GM12878 (cell line): ENCODE measurements at places on chromosomes 5 and 9.

DNA sequence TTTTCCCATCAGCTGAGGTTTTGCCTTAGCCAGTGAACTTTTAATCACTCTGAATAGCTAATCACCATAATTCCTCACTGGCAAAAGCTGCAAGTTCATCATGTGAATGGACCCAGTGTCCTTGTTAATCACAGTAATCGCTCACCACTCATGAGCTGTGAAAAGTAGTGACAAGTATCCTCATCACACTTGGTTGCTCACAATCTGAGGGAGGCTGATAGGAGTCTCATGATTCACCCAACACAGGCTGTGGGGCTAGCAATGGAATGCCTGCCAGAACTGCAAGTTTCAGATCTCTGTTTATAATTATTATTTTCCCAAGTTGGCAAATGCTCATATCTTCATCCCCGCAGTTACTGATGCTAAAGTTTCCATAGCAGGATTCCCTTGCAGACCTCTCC, 467.2 kb downstream of the KIF4B start:
- no peak for DNase-seq

- no peak for DNase-seq
These were observed 10.8 kb downstream of the NOTCH1 start for GRCh38 chr9:136535070-136535469.

GRCh38 chr5:60703944-60704343, 4.0 kb upstream of the DEPDC1B start:
- no peak for DNase-seq

DNA sequence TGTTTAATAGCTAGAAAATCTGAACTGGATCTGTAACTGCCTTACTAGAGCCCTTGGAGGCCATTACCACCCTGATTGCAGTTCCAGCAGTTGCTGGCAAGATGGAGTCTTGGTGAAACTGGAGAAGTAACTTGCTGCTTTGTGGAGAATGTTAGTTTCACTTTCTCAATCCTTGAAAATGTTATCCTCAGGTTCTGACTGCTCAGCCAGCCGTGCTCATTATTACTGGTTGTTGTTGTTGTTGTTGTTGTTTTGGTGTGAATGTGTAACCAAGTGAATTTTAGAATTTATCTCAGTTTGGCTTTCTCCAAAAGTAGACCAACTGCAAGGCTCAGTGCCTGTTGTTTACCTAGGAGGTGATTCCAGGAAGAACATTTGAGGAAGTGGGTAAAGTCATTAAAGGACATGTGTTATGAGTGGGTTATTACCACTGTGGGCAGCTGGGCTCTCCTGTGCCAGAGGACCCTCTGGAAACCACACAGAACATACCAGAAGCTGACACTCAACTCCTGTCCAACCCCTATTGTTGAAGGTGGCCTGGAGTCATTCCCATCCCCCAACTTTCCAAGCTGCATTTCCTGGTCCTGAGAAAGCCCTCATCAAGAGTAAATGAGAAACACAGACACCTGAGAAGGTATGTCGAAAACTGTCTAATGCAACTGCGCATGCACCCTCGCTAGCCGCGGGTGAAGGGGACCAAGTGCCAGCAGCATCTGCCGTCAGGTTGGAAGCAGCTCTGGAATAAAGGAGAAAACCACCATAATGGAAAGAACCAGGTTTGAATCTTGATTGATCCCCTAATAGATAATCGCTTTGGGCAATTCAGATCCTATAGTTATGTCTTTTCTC, 111.6 kb downstream of the CMYA5 start:
- DNase-seq, result no peak

GRCh38 chr5:157236423-157236822, 29.5 kb upstream of the CYFIP2 start:
- no peak for DNase-seq

- DNase-seq, result no peak
These were observed 2074.5 kb downstream of the MAT2B start for GRCh38 chr5:165579911-165580310.

DNA sequence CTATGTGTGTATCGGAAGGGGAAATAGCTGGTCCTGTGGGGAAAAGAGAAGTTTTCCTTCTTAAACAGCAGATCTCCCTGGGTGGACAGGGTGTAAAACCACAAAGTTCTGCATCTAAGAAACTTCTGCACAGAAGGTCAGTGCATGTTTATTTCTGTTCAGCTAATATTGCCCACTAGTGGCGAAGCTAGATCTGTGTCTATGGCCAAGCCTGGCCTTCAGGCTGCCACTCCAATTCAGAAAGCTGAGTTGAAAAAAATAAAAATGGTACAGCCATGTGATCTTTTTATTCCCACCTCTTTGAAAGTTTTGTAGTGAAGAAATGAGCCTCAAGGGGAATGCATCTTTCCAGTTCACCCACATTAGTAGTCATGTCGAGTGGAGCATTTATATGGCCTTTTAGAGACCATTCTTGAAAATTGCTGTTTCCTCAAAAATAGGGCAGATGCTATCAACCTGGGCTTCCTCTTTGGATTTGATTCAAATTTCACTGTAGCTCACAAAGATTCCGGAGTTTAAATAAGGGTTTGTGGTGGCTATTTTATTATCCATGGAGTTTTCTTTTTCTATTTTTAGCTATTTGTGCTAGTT, 488.0 kb downstream of the PRELID2 start:
- no peak for DNase-seq

DNA sequence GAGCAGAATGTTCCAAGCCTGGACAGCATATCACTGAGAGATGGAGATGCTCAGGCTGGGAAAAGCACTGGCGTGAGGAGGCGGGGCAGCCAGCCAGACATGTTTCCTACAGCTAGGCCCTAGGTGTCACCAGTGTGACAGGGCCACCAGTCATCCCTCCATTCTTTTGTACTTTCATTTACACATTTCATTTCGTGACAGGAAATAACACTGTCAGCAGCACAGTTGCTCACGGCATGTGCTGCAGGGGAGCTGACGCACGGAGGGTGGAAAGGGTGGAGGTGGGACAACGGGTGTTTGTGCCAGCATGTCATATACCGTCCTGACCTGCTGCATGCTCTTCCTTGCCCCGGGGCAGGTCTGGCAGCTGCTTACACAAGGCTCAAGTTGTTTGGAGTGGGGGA, 14.8 kb upstream of the CEMIP2 start:
- no peak for DNase-seq

GRCh38 chr5:17912794-17913193, 278.5 kb downstream of the TAF11L14 start:
- no peak for DNase-seq

- no peak for DNase-seq
These were observed 5.0 kb upstream of the IRX2 start for GRCh38 chr5:2756211-2757152.

DNA sequence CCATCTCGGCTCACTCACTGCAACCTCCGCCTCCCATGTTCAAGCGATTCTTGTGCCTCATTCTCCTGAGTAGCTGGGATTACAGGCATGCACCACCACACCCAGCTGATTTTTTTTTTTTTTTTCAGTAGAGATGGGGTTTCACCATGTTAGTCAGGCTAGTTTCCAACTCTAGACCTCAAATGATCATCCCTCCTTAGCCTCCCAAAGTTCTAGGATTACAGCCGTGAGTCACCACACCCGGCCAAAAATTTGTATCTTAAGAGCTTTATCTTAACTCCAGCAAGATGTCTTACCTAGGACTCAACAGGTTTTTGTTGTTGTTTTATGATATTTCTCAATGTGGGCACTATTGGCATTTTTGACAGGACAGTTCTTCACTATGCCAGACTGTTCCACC, 27.9 kb downstream of the LYRM7 start:
- no peak for DNase-seq

DNA sequence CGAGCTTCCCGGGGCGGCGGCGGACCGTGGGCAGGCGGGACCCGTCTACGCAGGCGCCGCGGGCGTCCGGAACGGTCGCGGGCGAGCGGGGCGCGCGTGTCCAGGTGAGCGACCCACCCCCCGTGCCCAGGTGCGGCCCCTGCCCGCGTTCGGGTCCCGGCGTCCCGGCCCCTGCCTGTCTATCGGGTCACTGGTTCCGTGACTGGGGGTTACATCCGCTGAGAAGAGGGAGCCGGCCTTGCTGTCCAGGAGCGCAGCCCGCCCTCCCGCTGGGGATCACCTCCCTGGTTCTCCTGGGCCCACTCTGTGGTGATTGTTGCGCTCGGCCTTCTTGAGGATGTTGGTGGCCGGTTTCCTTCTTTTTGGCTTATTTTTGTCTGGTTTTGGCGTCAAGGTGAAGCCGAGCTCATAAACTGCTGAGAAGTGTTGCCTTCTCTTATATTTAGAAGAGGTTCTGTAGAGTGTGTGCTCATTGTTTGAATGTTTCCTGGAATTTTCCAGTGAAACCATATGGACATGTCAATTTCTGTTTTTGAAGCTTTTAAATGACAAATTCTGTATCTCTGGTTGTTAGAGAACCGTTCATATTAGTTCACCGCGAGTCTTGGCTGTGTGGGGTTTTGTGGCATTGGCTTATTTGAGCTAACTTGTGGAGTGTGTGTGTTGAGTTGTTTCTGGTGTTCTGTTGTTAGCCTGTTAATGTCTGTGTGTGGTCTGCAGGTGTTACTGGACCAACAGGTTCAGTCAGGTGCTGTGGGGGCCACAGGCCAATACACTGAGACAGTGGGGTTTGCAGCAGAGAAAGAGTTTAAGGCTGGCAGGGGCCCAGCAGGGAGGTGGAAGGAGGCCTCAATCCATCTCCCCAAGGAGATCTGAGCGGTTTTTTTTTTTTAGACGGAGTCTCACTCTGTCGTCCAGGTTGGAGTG, 621 bp downstream of the CEP72 start:
- no peak for DNase-seq

GRCh38 chr9:98491828-98492227, 216.9 kb downstream of the GABBR2 start:
- no peak for DNase-seq

- DNase-seq, result no peak
These were observed 792.1 kb downstream of the BRINP1 start for GRCh38 chr9:118577121-118577520.

GRCh38 chr9:129835860-129836223, 584 bp downstream of the USP20 start:
- DNase-seq, result no peak

- no peak for DNase-seq
These were observed 37.4 kb downstream of the C9orf50 start for GRCh38 chr9:129583308-129584038.

DNA sequence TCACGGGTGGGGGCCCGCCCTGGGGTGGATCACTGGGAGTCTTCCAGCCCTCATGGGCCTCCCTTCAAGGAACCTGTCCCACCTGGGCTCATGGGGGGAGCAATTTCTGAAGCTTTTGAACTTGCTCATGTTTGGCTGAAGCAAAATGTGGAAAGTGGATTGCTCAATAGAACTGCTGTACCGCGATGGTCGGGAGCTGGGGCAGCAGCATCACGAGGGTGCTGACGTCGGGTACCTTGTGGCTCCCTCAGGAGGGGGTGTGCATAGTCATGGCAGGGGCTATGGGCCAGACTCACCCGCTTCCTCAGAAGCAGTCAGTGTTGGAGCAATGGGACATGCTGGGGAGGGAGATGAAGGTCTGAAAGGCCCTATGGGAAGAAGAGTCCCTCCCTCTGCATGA, 57.9 kb downstream of the PRRT1B start:
- no peak for DNase-seq

DNA sequence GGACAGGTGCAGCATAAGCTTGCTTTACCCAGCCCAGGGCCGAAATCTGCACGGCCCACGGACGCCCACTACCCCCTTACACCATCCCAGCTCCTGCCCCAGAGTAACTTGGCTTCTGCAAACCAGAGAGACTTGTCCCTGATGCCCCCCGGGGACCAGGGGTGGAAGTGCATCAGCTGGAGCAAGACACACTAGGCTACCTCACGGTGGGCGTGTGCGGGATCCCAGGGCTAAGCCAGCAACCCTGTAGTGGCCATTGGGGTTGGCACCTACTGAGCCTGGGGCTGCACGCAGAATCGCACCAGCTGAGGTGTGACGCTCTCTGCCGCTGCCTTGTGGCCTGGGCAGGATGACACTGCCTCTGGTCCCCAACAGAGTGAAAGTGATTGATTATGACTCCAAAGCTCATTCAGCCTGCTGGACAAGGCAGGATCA, 6.1 kb upstream of the ZNF79 start:
- DNase-seq, result no peak

DNA sequence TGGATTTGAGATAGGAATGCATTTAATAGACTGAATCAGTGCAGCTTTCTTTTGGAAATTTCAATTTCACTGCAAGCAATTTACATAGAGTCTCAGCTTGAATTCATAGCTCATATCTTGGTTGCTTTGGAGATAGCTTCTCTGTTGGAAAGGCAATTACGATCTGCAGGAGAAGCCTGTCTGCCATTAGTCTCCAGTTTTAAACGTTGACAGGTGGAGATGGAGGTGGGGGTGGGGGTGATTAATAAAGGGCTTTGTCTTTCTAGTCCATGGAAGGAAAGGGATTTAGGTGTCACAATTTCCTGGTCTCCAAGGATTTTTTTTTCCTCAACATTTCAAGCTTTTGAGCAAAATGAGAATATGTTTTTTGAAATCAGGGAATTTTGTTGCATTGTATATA, 184.7 kb downstream of the CARTPT start:
- DNase-seq, result no peak

- no peak for DNase-seq
These were observed 23.1 kb downstream of the P4HA2 start for GRCh38 chr5:132204371-132205135.

DNA sequence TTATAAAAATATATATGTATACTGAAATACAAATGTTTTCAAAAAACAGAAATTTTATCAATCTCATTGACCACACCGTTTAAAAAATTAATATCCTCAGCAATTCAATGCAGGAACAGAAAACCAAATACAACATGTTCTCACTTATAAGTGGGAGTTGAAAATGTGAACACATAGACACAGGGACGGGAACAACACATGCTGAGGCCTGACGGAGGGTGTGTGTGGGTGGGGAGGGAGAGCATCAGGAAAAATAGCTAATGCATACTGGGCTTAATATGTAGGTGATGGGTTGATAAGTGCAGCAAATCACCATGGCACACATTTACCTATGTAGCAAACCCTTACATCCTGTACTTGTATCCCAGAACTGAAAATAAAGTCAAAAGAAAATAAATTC, 409.5 kb downstream of the MLLT3 start:
- DNase-seq, result no peak

- no peak for DNase-seq
These were observed 126.3 kb upstream of the IRX4 start for GRCh38 chr5:2008851-2009629.

- DNase-seq, result no peak
These were observed 4.9 kb upstream of the CMYA5 start for GRCh38 chr5:79684782-79685181.

GRCh38 chr5:159338118-159338517, 7.8 kb upstream of the IL12B start:
- DNase-seq, result no peak

GRCh38 chr5:136382071-136382470, 16.7 kb upstream of the TRPC7 start:
- DNase-seq, result no peak

DNA sequence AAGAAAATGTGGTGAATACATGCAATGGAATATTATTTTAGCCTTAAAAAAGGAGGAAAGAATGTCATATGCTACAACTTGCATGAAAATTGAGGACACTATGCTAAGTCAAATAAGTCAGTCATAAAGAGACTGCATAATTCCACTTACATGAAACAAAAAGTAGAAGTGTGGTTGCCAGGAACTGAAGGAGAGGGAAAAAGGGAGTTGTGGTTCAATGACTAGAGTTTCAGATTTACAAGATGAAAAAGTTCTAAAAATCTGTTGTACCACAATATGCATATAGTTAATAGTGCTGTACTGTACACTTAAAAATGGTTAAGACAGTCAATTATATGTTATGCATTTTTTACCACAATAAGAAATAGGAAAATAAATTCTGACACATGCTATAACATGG, 95.4 kb downstream of the SLC44A1 start:
- DNase-seq, result no peak
